ENCODE measurements at places on chromosomes 2 and 18.

DNA sequence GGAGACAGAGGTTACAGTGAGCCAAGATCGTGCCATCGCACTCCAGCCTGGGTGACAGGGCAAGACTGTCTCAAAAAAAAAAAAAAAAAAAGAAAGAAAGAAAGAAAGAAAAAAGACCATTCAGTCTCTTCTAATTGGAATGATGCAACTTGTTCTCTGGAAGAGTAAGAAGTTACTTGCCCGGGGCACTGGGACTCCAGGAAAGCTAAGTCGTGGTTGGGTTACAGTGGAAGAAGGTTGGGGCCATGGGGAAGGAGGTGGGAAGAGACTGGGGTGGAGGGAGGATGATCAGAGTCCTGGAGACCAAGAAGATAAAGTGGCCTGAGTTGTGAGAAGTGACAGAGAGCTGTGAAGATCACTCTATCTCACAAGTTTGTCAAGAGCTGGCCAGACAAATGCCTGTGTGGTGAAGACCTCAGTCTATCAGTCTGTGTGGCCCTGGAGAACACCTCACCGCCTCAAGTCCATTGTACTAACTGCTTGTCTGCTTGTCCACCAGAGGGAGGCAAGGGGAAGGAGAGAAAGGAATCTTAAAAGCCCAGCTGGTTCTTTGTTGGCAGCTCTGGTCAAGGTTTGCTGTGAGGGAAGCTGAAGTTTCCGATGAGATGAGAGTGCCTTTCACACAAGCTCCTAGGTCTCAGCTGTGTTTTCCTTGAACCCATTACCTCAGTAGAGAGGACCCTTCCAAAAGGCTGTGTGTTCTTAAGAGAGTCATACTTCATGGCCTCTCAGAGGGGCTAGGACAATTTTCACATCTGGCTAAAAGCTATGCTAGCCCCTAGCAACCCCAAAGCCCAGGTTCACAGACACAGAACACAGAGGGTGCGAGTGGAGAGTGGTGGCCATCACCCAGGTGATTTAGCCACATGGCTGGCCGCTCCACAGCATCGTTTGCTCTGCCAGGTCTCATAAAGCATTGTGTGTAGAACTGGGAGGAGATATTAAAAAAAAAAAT is 72.0 kb upstream of the TMEM178A start:
- peak; percentile 85 for DNase-seq

DNA sequence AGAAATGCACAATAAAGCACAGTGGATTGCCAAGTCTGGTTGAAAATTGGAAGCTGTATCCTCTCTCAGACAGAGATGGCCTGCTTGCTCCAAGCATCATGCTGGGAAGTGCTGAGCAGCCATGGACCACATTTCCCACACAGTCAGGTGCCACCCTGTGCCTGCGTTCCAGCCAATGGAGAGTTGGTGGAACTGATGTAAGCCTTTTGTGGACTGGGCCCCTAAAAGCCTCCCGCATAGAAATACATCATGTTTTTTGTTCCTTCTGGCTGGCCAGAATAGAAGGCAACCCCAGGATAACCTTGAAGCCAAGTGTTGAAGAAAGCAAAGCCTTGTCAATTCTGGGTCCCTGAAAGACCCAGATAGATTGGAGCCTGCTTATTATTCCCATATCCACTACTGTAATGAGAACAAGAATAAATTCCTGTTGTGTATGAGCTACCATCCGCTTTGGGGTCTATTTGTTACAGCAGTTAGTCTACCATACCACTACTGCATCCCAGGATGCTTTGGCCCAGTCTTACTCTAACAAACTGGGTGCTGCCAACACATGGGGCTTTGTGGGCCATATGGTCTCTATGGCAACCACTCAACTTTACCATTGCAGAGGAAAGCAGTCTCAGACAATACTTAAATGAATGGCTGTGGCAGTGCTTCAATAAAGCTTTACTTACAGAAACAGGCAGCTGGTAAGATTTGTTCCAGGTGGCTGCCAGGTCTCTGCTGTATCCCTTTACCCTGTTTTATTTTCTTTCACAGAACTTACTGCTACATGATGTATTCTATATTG is 65.4 kb downstream of the POLE4 start:
- DNase-seq, result peak; percentile 15

- no peak for DNase-seq
These were observed 4.7 kb upstream of the CXCR4 start for GRCh38 chr2:136122661-136123060.

- DNase-seq, result no peak
These were observed 34.4 kb downstream of the MTA3 start for GRCh38 chr2:42602876-42603219.

- no peak for DNase-seq
These were observed 19.9 kb upstream of the SLC9A2 start for GRCh38 chr2:102599486-102599885.

GRCh38 chr2:138879931-138880330 is 99.7 kb upstream of the NXPH2 start:
- no peak for DNase-seq

DNA sequence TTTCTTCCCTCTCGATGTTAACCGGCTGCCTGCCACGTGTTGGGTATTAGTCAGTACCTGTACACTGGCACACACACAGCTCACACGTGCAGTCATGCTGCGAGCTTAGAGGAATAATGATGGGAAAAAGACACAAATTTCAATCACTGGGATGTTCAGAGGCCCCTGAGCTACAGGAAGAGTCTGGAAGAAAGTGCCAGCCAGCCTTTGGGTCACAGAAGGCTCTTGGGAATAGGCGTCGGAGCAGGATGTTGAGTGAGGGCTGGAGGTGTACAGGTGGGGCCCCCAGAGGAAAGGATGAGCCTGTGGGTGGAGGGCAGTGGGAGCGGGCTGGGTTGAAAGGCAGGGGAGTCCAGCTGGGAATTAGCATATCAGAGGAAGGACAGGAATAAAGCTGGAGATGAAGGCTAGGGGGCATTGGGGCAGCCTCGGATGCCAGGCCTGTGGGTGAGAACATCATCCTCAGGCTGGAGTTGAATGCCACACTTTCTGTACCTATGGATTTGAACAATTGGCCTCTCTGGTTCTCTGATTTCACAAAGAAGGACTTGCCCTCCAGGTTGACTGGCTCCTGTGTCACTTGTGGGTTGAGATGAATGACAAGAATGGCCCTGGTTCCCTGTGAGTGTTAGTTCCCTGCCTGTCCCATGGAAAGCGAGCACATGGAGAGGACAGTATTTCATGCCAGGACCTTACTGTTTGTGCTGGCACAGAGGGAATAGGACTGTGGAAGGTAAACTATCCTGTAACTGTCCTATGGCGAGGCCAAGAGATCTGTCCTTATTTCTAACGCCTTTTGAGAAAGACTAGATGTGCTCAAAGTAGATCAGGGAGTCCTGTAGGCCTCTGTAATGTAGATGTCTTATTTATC is 40.6 kb downstream of the GREB1 start:
- DNase-seq, result no peak

DNA sequence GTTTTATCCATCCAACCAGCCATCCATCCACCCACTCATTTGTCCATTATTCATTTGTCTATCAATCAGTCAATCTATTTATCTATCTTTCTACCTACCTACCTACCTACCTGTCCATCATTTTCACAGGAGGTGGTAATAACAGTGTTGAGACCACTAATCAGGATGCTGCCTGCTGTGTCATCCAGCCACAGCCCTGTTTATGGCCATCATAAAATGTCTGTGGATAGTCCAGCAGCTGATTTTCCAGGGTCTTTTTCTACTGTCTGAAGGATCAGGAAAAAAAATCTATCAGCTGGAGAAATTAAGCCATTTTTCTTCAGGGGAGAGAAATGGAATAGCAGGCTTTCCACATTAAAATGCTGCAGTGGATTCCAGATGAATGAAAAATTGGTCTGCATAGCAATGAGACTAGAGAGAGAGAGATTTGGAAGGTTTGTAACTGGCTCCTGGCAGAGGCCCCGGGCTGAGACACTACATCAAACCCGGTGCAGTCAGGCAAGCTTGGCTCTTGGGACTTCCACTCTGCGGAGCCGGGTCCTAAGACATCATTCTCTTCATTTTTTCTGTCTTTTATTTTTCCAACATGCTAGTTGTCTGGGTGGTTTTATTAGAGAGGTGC is 33.0 kb upstream of the BOD1L2 start:
- no peak for DNase-seq

DNA sequence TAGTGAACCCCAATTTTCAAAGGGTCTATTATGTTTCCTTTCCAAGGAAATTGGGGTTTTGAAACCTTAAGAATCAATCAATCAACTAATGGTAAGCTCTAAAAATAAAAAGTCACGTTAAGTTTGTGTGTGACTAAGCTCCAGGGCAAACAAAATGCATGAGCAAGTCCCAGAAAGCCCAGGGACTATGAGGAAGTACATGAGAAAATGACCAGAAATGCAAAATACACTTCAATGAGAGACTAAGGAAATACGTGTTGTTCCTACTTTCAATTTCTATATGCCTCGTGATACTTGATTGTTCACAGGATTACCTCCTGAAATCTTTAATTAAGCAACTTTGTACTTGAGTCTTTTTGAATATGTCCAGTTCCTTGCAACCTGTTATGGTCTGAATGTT is 684.4 kb upstream of the SYT4 start:
- DNase-seq, result no peak

DNA sequence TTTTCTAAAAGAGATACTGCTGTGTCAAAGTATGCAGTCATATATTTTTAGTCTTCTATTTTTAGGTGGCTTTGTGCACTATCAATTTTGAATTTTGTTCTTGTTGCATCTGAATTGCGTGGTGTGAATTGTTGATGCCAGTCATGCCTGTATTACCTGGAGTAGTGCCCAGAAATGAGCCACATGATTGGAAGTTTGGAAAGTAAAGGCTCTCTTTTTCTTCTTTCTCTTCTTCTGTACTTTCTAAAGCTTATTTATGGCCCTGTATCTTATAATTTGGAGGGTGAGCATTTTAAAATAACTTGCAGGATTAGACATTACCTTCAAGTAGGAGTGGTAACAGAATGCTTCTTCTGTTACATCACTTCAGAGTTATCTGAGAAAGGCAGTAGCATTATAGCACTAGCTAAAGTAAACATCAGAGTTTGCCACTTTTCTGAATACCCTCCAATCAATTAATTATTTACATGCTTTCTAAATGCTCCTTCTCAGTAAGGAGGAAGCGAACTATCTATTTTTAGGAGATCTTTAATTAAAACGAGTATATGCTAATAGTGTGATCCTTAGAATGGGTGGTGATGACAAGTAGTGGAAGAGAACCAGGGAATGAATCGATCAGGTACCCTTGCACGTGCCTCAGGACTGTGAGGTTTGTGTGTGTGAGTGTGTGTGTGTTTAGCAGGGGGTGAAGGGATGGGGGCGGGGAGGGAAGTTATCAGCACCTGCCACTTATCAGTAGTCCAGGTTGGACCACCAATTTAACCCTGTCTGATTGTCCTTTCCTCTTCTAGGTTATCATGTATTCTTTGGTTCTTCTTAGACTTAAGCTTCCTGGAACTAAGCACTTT is 112.5 kb downstream of the MAP3K20 start:
- peak; percentile 79 for DNase-seq

DNA sequence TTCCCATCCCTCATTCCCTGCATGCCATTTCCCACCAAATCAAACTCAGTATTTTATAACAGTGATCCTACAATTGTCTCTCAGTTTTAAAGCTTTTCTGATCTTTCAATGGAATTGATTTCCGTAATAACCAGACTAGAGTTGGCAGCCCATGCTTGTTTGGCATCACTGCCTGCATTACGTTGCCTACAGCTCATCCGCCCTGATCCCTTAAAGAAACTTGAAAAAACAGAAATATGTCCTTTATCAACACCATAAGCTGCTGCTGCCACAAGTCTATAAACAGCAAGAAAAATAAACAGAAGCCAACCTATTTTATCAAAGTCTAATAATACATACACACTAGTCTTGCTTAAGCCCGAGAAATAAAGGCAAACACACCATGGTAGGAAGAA is 331.0 kb downstream of the METTL4 start:
- peak; percentile 31 for DNase-seq

GRCh38 chr18:44725300-44726058 is 44.8 kb downstream of the SETBP1 start:
- DNase-seq, result peak; percentile 70

DNA sequence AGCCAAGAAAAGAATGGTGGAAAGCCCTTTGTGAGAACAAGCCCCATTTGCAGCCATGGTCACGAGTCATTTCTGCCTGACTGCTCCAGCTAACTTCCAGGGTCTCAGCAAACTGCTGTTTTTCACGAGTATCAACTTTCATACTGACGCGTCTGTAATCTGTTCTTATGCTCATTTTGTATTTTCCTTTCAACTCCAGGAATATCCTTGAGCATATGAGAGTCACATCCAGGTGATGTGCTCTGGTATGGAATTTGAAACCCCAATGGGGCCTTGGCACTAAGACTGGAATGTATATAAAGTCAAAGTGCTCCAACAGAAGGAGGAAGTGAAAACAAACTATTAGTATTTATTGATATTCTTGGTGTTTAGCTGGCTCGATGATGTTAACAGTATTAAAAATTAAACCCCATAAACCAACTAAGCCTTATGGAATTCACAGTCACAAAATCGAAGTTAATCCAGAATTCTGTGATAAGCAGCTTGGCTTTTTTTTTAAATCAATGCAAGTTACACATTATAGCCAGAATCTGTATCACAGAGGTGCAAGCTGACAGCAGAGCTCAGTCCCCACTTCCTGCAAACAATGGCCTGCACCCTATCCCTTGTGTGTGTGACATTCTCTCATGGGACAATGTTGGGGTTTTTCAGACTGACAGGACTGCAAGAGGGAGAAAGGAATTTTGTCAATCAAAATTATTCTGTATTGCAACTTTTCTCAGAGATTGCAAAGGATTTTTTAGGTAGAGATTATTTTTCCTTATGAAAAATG is 26.1 kb downstream of the SLC14A1 start:
- DNase-seq, result no peak

DNA sequence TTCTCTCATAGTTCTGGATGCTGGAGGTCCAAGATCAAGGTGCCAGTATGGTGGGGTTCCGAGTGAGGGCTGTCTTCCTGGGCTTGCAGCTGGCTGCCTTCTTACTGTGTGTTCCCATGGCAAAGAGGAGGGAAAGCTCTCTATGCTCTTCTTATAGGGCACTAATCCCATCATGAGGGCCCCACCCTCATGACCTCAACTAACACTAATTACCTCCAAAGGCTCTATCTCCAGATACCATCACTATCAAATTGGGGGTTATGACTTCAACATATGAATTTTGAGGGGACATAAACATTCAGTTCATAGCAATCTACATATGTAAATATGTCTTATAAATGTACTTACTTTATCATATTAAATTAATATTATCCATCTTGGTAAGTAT is 274.5 kb upstream of the SESTD1 start:
- no peak for DNase-seq

GRCh38 chr2:24828238-24828996 is 35.2 kb downstream of the CENPO start:
- DNase-seq, result no peak
